Astrocyte (in vitro differentiated cells and primary cell): ENCODE measurements at places on chromosomes 2 and 18. TPM values are rescaled to one million over a fixed set of nuclear protein-coding genes. Genes with fewer than 3 reads are reported as not detected.

- H3K27me3 ChIP-seq: no peaks in the 10 kb centered on the region
- DNase-seq: no peak
- H3K36me3 ChIP-seq: no peaks in the 10 kb centered on the region
Observed at GRCh38 chr18:42798606-42799170, 316.8 kb downstream of the RIT2 start.

DNA sequence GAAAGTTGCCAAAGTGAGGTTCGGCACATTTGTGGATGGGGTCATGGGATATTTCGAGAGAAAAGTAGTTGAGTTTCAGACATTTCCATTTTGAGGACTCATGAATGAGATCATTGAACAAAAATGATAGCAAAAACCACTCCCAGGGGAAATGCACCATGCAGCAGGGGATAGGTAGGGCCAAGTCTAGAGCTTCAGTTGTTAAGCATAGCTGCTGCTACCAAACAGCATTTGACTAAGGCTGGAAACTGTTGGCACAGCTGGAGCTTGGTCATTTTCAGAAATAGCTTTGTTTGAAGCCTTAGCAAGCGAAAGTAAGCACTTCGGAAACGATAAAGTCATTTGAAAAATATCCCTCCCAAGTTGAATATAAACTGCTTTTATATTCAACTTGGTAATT lies 431.8 kb downstream of the SOCS6 start:
- no peaks in the 10 kb centered on the region for H3K36me3 ChIP-seq
- no peak overlapping the region for H3K4me3 ChIP-seq
- no peak overlapping the region for H3K27ac ChIP-seq
- no peaks in the 10 kb centered on the region for H3K4me1 ChIP-seq
- H3K27me3 ChIP-seq: no peaks in the 10 kb centered on the region

- H3K36me3 ChIP-seq: no peaks in the 10 kb centered on the region
- H3K4me3 ChIP-seq: peak overlapping the region; percentile 33
- no peak overlapping the region for H3K27ac ChIP-seq
Observed at GRCh38 chr2:91477731-91478672, 2786.5 kb downstream of the RPIA start.

DNA sequence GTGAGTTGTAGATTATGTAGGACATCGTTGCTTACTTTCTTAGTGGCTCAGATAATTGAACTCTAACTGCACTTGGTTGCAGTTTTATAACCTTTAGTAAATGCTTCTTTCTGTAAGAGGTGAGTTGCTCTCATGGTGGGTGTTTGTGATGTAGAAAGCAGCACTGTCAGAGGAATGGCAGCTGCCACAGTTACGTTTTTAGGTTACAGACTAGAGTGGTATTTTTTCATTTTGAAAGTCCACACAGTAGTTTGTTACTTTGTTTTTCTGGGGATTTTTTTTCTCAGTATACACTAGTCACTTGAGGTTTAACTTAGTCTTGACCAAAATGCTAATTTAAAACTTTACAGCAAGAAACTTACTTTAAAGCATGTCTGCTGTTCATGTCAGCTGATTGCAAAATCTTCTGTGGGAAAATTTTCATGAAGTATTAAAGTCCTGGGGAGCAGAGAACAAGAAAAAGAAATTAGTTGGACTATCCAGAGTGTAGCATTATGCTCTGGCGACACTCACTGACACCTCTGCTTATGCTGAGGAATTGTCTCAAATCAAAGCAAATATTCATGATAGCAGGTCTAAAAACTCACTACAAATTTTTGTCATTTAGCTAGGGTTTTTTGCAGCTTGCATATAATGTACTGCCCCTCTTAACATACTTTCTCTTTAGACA lies 14.8 kb downstream of the AFTPH start:
- peaks cover 3% of the 10 kb centered on the region for H3K4me1 ChIP-seq
- H3K27ac ChIP-seq: no peak overlapping the region
- DNase-seq: no peak
- no peaks in the 10 kb centered on the region for H3K27me3 ChIP-seq
- no peak overlapping the region for H3K4me3 ChIP-seq
- no peaks in the 10 kb centered on the region for H3K36me3 ChIP-seq

- peaks cover 5% of the 10 kb centered on the region for H3K4me1 ChIP-seq
- H3K4me3 ChIP-seq: peak overlapping the region; percentile 57
- H3K27ac ChIP-seq: no peak overlapping the region
- DNase-seq: no peak
Observed at GRCh38 chr2:106581755-106582147, 94.6 kb downstream of the CD8B2 start.

- H3K36me3 ChIP-seq: no peaks in the 10 kb centered on the region
- no peak overlapping the region for H3K4me3 ChIP-seq
- H3K27me3 ChIP-seq: no peaks in the 10 kb centered on the region
Observed at GRCh38 chr2:174184915-174185314, 63.4 kb downstream of the OLA1 start.

DNA sequence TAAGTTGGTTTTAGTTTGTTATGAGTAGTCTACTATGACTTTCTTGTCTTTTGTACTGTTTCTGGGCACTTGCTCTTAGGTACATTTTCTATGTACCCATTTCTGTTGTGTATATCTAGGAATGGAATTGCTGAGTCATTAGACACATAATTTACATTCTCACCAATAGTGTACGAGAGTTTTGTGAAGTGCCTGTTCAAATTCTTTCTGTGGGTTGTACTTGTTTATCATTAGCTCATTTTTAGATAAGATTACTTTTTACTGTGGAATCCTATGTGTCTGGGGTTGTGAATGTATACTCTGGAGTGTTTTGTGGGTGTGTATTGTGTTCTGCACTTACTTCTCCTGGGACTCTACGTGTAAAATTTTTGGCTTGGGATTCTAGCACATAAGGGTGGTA lies 36.6 kb upstream of the CD28 start:
- DNase-seq: peak; percentile 89
- no peaks in the 10 kb centered on the region for H3K27me3 ChIP-seq
- H3K36me3 ChIP-seq: no peaks in the 10 kb centered on the region
- peaks cover 5% of the 10 kb centered on the region for H3K4me1 ChIP-seq

DNA sequence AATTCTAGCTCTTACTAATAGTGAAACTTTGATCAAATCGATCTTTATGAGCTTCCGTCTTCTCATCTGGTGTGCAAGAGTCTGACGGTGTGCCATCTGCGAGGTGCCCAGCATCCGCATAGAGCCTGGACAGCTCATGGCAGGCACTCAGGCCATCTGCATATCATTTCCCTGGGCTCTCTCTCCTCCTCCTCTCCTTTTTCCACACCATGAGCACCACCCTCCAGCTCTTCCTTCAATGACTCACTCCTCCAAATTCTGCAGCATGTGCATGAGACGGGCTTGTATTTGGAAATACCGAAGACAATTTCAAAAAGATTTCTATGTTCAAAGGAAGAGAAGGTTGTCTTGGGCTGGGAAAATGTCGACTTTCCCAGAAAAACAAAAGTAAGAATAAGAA lies 161.1 kb downstream of the CCBE1 start:
- H3K27me3 ChIP-seq: peaks cover 2% of the 10 kb centered on the region
- H3K36me3 ChIP-seq: no peaks in the 10 kb centered on the region
- no peak overlapping the region for H3K27ac ChIP-seq
- no peaks in the 10 kb centered on the region for H3K4me1 ChIP-seq

GRCh38 chr2:1708476-1709334 lies 35.6 kb downstream of the PXDN start:
- H3K4me1 ChIP-seq: peaks cover 20% of the 10 kb centered on the region
- no peaks in the 10 kb centered on the region for H3K27me3 ChIP-seq
- H3K36me3 ChIP-seq: no peaks in the 10 kb centered on the region
- DNase-seq: no peak

- no peaks in the 10 kb centered on the region for H3K36me3 ChIP-seq
- H3K4me1 ChIP-seq: no peaks in the 10 kb centered on the region
- no peak overlapping the region for H3K27ac ChIP-seq
- no peaks in the 10 kb centered on the region for H3K27me3 ChIP-seq
- DNase-seq: no peak
- no peak overlapping the region for H3K4me3 ChIP-seq
Observed at GRCh38 chr2:15786003-15786654, 154.2 kb upstream of the MYCN start.

DNA sequence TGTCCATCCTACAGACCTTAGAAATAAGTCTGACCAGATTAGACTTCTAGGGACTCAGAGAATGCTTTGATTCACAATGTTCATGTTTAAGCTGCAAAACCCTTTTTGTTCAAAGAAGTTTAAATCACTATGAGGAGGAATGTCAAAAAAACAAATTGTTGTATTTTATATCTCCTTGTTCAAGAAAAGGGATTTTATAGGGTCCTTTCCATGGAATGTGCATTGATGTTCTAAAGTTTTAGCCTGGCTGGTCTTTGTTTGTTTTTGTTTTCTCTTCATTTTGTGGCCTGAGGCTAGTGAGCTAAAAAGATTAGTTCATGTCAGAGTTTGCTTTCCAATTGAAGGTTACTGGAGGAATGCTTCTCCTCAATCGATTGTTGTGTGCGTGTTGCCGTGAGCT lies 77.2 kb downstream of the MGAT5 start:
- H3K36me3 ChIP-seq: no peaks in the 10 kb centered on the region
- H3K4me3 ChIP-seq: no peak overlapping the region
- H3K4me1 ChIP-seq: no peaks in the 10 kb centered on the region
- no peaks in the 10 kb centered on the region for H3K27me3 ChIP-seq
- H3K27ac ChIP-seq: no peak overlapping the region
- no peak for DNase-seq

- no peaks in the 10 kb centered on the region for H3K36me3 ChIP-seq
- H3K27me3 ChIP-seq: no peaks in the 10 kb centered on the region
- H3K4me1 ChIP-seq: no peaks in the 10 kb centered on the region
- H3K27ac ChIP-seq: no peak overlapping the region
Observed at GRCh38 chr2:126788652-126789051, 110.0 kb upstream of the TEX51 start.

DNA sequence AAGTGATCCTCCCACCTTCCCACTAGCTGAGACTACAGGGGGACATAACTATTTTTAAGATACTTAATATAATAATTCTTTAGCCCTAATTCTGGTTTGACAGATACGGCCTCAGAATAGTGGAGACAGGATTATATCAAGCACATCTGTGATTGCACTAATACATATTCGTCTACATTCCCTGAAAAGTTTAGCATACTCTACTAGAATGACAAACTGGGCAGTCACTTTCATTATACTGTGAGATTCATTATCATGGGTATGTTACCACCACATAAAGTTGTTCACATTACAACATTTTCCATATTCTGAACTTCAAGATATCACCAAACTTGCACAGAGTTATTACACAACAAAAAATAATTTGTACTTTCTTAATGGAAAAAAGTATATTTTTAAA lies 11.0 kb downstream of the FAM210A start:
- H3K36me3 ChIP-seq: no peaks in the 10 kb centered on the region
- no peak overlapping the region for H3K27ac ChIP-seq
- no peak for DNase-seq
- H3K4me1 ChIP-seq: peaks cover 4% of the 10 kb centered on the region

GRCh38 chr18:7812431-7813063 lies 245.4 kb downstream of the PTPRM start:
- peaks cover 12% of the 10 kb centered on the region for H3K4me1 ChIP-seq
- peak; percentile 84 for DNase-seq
- no peak overlapping the region for H3K4me3 ChIP-seq
- H3K36me3 ChIP-seq: no peaks in the 10 kb centered on the region
- peak overlapping the region; percentile 58 for H3K27ac ChIP-seq

GRCh38 chr2:224085811-224086210 lies 46.7 kb upstream of the SERPINE2 start:
- H3K4me3 ChIP-seq: no peak overlapping the region
- H3K4me1 ChIP-seq: peaks cover 23% of the 10 kb centered on the region
- no peak for DNase-seq
- H3K27ac ChIP-seq: peak overlapping the region; percentile 76

DNA sequence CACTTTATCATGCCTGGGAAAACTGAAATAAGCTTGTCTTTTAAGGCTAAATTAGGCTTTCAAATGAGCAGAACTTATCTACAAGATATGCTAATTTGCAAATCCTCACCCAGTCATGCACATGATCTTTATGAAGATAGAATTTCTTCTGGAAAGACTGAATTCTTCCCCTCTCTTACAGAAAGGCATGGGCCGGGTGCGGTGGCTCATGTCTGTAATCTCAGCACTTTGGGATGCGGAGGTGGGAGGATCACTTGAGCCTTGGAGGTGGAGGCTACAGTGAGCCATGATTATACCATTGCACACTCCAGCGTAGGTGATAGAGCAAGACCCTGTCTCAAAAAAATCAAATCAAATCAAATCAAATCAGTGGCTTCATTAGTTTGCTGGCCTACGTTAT lies 11.7 kb upstream of the FOXI3 start:
- DNase-seq: no peak
- no peak overlapping the region for H3K27ac ChIP-seq
- no peaks in the 10 kb centered on the region for H3K27me3 ChIP-seq
- H3K4me1 ChIP-seq: no peaks in the 10 kb centered on the region

Gene ELOA2
- not detected in 2 replicates for total RNA-seq

Gene IL1F10
- total RNA-seq: not detected in 2 replicates

Gene CNGA3
- total RNA-seq: not detected in 2 replicates

Gene SULT1C4
- total RNA-seq: 1.1 and 1.8 TPM in 2 replicates

Gene NT5DC4
- not detected in 2 replicates for total RNA-seq

Gene AMER3
- 0.07 TPM in 1 of 2 replicates, not detected in the other for total RNA-seq

Gene SLC5A7
- total RNA-seq: 0.05 TPM in 1 of 2 replicates, not detected in the other

Gene C2orf78
- not detected in 2 replicates for total RNA-seq

Gene CCDC150
- total RNA-seq: 2.2 and 4.4 TPM in 2 replicates

Gene HS6ST1
- 20.5 and 20.9 TPM in 2 replicates for total RNA-seq

Gene DOCK10
- 6.3 and 7.7 TPM in 2 replicates for total RNA-seq
